RPMI8226 (cell line): ENCODE measurements at places on chromosomes 13 and 19.

- peak; percentile 24 for DNase-seq
Measured at GRCh38 chr13:97574926-97575325, 141.0 kb downstream of the RAP2A start.

DNA sequence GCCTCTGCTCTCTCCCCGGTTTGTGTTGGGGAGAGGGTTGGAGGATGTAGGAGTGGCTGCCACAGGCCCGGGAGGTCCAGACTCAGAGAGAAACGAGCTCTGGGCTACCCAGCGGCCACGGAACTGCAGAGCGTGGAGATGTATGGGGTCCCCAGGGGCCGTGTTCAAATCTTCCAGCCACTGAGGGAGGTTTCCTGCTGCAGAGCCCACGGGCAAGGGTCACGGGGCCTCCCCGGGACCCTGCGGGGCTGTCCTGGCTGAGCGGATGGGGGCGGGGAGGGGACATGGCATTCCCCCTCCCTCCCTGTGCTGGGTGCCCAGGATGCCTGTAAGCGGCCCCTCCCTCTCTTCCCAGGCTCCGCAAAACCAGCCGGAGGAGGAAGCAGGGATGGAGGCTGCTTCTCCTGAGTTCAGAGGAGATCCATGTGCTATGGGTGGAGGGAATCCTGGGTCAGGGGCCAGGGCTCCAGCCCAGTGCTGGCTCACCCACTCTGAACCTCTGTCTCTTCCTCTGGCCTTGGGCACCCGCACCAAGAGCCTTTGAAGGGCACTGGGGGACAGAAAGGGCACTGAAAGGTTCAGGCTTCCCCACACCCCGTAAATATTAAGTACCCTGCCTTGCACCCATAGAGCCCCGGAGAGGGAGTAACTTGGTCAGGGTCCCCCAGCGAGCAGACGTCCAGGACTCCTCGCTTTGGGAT, 22.6 kb downstream of the SMIM24 start:
- no peak for DNase-seq

DNA sequence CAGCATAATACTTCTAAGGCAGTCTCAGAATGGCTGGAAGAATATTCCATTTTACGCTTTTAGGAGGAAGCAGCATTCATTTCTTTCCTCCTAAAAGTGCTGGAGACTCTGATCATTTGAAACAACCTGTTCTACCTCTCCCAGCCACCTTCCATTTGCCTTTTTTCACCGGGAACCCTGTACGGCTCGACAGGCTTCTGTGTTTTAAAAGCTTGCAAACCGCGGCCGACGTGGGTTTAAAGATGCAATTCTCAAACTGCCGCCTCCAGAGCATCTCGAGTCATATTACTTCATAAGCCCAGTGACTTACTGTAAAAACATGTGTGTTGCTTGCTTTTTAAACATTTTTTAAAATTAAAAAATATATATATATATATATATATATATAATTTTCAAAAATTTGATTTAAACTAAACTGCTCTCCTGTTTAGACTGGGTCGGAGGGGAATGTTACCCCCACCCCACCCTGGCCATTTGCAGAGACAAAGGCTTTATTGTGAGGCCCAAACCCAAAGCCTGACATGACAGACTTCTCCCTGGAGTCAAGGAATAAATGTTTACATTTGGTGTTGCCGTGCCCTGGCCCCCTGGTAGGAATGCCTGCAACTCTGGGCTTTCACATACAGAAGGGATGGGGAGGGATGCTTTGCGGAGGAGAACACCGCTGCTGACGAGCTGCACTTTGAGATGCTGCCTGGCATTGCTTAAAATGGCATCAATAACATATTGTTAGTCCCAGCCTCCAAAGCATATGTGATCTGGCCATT, 30.4 kb downstream of the ZNF536 start:
- no peak for DNase-seq

DNA sequence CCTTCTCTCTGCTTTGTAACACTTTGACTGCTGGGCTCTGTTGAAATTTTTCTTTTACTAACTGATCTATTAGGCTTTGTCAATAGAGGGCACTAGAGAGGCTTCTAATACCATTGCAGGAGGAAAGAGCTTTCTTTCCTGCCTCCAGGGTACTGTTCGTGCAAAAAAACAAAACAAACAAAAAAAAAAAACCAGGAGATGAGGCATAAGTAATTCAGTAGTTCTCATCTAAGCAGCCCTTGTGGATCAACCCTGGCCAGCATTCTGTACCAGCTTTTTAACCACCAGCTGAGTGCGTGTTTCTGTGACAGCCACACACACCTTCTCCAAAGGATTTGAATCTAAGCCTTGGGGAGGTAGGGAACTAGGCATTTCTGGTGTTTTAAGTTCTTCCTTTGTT, 1707.6 kb upstream of the SLC10A2 start:
- peak; percentile 29 for DNase-seq

DNA sequence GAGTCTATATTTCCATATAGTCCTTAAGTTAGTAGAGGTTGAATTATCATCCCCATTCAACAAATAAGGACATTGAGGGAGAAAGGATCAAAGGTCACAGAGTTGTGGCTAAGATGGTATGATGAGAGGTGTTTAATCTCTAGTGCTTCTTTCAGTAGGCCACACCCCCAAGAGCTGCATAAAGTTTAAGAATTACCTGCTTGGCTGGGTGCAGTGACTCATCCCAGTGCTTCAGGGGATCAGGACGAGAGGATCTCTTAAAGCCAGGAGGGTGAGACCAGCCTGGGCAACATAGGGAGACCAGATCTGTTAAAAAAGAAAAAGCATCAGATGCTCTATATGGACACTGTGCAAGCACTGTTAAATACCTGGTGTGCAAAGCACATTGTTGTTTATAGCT, 560.0 kb upstream of the KLHL1 start:
- DNase-seq = no peak

DNA sequence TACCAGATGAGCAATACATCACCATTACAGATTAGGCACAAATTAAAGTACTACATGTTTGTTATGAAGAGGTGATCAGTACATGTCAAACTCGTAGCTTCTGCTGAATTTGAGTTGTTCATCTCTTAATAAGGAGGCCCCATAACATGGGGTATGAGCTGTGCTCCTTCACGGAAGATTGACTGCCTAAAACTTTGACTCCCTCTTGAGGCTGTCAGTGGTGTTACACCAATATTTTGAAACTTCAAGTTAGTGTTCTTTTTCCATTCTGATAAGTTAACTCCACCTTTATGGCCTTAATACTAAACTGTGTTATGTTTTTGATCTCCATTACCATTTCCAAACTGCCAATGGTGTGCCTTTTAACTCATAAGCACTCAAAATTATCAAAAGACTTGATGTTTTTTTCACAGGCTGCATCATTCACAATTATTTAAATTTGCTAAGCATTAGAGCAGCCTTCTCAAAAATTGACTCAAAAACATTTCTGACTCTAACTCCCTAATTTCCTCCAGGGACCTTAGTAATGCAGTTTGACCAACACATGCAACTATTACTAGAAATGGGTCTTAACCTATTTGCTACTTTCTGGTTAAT, 1591.5 kb downstream of the PCDH9 start:
- DNase-seq = peak; percentile 16

- no peak for DNase-seq
Measured at GRCh38 chr19:49857061-49857837, 6.3 kb downstream of the PTOV1 start.

DNA sequence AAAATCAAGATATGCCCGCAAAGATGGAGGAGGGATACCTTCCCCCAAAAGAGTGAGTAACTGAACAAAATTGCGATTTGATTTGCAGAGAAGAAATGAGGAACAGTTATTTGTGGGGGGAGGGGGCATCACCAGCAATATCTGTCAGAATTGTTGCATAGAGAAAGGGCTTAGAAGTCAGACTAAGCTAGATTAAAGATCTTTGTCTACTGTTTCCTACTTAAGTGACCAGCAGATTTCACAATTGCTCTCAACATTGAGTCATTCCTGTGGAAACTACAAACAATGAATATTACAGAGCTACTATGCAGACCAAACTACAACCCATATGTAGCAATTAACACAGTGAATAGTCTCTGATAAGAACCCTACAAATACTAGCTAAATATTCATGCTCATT, 27.4 kb downstream of the FPR3 start:
- no peak for DNase-seq

- no peak for DNase-seq
Measured at GRCh38 chr13:21148557-21149258, 27.6 kb downstream of the SKA3 start.

DNA sequence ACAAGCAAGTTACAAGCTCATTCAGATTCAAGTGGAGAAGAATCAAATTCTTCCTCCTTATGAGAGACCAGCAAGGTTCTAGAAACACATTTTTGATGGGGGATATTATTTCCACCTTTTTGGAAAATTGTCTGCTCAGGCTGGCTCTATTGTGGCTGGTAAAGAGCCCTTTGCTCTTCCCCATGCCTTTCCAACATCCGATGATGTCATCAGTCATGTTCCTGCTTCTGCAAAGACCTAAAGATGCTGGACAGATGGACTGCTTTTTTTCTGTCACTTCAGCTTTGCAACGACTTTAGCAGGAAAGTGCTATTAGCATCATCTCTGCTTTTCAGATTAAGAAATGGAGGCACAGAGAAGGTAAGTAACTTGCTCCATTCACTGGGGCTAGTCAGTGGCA, 4.2 kb downstream of the ADGRE3 start:
- DNase-seq = no peak

DNA sequence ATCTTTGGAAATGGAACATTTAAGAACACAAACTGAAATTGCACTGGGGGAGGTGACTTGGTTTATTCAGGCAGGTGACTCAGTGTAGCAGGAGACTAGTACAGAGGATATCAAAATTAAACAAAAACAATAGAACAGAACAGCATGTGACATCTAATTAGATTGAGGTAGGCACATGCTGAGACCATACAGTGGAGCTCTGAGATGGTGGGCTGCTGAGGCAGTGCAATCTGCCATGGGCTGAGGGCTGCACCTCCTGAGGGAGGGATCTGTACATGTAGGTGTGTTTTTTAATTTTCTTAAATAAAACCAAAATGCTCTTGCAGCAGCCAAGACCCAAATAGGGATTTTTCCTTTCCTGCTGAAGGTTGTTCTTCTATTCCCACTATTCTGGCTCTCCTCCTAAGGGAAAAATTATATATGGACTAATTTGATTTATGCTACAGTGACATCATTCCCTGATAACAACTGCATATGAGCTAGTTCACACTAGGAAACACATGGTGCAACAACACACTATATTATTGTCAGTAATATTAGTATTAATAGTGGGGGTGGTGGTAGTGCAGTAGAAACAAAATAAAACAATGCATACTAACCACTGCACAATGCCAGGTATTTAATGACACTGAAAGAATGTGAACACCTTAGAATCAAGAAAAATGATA, 48.0 kb downstream of the LNX2 start:
- DNase-seq = no peak

DNA sequence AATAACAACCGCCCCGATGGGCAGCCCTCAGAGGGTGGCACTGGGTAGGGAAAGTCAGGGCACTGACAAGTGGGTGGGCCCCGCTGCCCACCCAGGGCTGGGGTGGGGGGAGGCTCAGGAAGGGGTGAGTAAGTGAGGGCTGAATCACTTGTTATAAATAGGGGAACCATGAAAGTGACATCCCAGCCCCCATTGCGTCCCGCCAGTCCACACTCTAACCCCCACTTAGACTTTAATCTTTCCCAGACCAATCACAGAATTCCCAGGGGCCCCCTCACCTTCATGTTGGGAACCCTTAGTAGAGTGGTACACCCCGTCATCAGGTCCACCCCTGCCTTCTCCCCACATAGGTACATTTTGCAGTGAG, 37.0 kb upstream of the NANOS3 start:
- no peak for DNase-seq

- no peak for DNase-seq
Measured at GRCh38 chr13:33196767-33197166, 88.8 kb downstream of the STARD13 start.

- DNase-seq = no peak
Measured at GRCh38 chr13:36096461-36097416, 34.4 kb downstream of the DCLK1 start.

- DNase-seq = no peak
Measured at GRCh38 chr19:10968527-10969135, 7.8 kb downstream of the SMARCA4 start.

DNA sequence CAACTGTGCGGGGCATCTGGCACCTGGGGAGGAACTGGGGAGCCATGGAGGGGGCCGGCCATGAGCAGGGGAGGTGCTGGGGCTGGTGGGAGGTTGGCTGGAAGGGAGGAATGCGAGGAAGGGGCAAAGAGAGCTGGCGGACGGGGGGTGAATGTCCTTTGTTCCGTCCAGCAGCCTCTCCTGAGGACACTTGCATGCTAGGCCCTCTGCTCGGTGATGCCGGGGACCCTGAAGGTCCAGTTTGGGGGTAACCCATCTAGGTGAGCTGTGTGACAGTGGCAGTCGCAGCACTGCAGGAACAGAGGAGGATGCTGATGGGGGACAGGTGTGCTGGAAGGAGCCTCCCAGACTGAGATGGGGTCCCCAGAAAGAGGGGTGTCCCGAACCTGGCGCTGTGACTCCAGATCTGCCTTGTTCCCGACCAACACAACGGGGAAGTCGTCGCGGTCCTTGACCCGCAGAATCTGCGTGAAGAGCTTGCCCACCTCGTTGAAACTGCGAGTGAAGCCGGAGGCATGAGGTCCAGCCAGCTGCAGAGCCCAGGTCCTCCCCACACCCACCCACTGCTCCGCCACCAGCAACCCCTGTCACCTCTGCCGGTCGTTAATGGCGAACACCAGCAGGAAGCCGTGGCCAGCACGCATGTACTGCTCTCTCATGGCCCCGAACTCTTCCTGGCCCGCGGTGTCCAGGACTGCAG, 3.6 kb downstream of the RRAS start:
- no peak for DNase-seq

GRCh38 chr19:56170261-56170660, 5.5 kb upstream of the GALP start:
- DNase-seq = peak; percentile 81
